Heart left ventricle (tissue), 16 donors: ENCODE measurements at places on chromosomes 5 and 9.

DNA sequence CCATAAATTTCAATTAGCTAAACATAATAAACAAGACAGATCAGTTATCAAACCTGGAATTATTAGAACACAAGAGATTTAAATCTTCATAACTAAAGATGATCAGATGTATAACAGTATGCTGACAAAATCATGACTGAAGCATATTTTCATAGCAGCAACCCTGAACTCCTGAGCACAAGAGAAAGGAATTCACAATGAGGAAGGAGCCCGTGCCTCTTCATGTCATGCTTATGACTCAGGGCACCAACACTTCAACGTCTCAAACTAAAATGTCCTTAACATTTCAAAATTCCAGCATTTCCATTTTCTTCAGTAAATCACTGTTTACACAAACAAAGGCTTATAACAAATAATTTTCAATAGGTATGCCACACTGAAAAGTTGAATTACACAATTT lies 6.7 kb downstream of the AP3B1 start:
- no peak for DNase-seq

- DNase-seq = no peak
Measured at GRCh38 chr9:99606296-99606695, 215.4 kb upstream of the NR4A3 start.

DNA sequence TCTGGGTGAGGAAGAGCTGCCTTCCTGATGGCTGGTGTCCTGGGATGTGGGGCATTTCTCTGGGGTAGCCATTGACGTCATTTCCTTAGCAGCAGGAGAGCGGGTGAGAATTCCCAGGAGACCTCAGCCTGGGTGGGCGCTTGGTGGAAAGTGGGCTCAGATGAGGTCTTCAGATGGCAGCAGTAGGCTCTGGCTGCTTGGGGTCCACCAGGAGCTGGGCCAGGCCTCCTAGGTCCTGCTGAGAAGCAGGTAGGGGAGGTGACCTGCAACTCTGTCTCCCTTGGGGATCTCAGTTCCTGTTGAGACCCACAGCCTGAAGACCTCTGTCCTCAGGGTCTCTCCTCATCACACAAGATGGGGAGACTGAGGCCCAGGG lies 31.5 kb downstream of the FAM163B start:
- peak; percentile 20 for DNase-seq

DNA sequence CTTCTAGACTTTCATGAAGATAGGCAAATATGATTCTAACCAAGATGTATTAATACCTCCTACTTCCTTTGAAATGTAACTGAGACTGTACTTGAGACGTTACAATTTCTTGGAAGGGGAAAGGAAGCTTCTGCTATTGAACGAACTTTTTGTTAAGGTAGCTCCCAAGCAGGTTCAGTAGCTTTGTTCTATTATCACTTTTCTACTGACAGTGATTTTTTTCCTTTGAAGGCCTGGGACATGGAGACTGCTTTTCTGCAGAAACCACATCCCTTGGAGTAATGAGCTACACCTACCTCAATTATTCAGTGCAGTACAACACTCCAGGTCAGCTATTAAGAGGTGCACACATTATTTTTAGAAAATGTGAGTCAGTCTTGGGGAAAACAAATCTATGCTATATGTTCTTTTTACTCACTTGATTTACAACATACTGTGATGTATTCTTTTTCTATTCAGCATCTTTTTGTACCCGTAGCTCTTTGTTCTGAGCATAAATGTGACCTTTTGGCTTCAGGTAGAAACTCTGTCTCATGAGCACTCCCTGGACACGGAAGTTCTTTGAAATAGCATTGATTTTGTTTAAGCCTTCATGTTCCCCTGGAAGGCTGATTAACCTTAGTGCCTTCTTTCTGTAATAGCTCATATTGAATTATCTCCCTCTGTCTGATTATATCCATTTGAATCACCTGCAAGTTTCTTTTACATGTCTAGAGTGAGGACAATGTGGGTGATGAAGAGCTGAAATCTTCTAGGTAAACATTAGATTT lies 56.5 kb upstream of the CDKN2B start:
- DNase-seq = no peak

DNA sequence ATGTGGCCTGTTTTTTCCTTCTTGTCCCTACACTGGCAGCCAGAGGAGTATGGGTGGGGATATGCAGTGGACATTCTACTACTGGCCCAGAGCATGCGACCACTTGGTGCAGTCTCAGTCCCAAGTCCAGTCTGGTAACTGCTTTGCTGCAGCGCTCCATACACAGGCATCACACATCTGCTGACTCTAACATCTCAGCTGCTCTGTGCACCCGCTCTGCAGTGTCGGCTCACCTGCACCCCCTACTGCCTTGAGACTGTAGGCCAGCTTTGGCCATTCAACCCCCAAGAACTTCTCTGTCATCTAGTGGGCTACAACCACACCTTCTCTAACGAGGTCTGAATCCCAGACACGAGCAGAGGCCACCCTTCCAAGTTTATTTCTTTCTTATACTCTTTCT lies 46.4 kb upstream of the SLCO6A1 start:
- DNase-seq = no peak

- no peak for DNase-seq
Measured at GRCh38 chr5:82605441-82605973, 327.4 kb upstream of the RPS23 start.

GRCh38 chr5:110769000-110769681 lies 30.3 kb downstream of the SLC25A46 start:
- DNase-seq = no peak

DNA sequence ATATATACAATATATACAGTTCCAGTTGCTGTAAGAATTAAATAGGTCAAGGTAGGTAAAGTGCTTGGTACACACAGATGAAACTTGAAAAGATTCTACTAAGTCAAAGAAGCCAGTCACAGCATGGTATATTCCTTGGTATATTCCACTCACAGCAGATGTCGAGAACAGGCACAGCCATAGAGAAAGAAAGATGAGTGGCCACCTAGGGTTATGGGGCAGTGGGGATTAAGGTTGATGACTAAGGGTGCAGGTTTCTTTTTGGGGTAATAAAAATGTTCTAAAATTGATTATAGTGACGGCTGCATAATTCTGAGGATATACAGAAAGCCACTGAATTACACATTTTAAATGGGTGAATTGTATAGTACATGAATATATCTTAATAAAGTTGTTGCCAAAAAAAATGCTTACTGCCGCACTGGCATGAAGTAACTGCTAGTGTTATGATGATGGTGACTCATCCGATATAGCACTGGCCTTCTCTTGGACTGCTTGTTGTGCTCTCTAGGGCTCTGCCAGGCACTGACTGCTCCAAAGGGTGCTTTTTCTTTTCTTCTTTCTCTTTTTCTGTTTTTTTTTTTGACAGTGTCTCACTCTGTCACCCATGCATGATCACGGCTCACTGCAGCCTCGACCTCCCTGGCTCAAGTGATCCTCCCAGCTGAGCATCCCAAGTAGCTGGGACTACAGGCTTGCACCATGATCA lies 23.5 kb downstream of the TBC1D2 start:
- DNase-seq = no peak

- peak; percentile 73 for DNase-seq
Measured at GRCh38 chr9:136327304-136327974, at the start of gene GPSM1. Gene GPSM1, plus strand, starts transcription at chr9:136327539. Its CDS starts 157 bp downstream, at chr9:136327696.
